ENCODE measurements at places on chromosomes 4 and X.
A peak's percentile ranks its signal among the peaks of the same experiment; 100 is the strongest.

DNA sequence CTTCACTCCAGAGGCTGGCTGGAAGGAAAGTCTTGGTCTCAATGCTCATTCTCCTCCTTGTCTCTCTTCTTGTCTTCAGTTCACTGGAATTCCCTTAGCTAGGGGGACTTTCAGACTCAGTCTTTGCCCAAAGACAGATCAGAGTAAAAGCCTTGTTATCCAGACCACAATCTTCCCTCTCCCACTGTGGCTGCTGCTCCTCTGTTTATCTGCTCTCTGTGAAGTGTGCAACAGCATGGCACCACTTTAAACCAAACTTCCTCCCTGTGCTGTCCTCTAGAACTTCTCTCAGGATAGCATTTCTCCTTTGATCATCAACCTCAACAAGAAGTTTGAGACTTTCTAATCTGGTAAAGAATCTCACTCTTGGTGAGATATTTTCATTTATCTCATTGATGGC, 530.1 kb upstream of the SLIT2 start:
- DNase-seq, result no peak

DNA sequence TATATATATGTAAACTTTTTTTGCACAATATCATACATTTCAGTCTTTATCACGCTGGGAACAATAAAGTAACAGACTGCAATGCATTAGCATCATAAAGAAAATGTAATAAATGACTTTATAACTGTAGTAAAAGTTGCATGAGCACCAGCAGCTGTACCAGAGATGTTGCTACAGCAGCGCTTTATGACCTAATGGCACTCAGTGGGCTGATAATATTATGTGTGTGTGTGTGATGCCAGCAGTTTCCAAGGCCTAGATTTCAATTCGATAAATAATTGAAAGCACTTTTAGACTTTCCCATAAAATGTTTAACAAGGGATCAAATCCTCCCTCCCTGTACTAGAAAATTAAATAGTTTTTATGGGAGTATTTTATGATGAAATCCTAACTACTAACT, 367.6 kb upstream of the AGA start:
- DNase-seq, result no peak

- DNase-seq, result no peak
These were observed 360.5 kb upstream of the SLC7A11 start for GRCh38 chr4:138602664-138603063.

GRCh38 chrX:10620121-10620699, at the start of gene MID1:
TSS of gene MID1 (minus strand) at chrX:10620585. CDS start at chrX:10567547, 53,038 bp downstream.
- DNase-seq, result peak; percentile 35

GRCh38 chrX:10725071-10725470, 104.7 kb upstream of the MID1 start:
- DNase-seq, result no peak

DNA sequence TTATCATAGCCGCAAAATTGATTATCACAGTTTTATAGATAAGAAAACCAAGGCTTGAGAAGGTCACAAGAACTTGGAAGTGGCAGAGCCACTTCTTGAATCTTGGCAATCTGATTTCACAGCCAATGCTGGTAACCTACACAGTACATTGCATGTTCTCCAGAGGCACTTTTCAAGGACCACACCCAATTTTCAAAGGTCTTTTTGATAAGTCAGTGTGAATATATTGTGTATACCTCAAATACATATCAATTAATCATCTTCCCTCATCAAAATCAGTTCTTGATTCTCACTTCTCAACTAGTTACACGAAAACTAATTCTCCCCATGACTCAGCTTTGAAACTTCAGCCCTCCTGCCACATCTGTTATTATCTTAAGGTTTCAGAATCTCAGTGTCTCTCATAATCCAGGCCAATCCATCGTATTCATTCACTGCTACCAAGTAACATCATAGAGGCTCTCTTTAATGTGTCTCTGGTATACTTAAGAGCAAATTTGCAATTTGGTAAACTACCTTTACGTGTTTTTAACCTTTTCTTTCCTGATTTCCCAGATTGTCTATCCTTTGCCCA, 16.8 kb downstream of the CAMK2D start:
- no peak for DNase-seq

DNA sequence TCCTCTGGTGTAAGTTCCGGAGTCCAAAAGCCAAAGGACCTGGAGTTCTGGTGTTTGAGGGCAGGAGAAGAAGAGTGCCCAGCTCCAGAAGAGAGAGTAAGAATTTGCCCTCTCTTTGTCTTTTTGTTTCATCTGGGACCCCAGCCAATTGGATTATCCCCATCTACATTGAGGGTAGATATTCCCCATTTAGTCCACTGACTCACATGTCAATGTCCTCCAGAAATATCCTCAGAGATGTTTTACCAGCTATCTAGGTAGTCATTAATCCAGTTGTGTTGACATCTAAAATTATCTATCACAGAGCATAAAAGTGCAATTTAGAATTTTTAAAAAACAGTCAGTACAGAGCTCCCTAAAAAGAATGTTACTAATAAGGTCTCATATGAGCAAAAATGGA, 132.9 kb upstream of the TMEM47 start:
- no peak for DNase-seq

DNA sequence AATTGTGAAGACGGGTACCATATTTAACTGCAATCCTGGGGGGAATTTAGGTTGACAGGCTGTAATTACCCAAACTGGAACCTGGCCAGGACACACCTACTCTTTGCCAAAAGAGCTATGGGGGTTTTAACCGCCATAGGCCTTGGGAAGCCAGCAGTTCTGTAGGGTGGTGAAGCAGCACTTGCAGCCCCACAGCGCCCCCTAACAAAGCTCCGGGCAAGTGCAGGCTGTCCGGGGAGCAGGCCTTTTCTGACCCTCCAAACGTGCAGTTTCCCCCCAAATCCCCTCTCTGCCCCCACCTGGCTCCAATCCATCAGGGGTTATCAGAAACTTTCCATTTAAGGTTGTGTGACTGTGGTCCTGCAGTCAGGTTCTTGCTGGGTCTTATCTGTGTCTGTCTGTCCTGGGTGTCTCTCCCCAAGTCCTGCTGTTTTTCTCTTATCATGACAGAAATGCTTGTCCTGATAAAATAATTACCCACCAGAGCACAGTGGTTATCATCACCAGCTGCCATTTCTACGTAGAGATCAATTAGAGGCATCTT, 350.9 kb downstream of the MID1IP1 start:
- DNase-seq, result peak; percentile 16

GRCh38 chrX:69493193-69493592, 10.9 kb upstream of the NALF2 start:
- DNase-seq, result peak; percentile 22

GRCh38 chr4:165505958-165506837, 127.4 kb downstream of the CPE start:
- no peak for DNase-seq

- DNase-seq, result no peak
These were observed 84.9 kb downstream of the EDA2R start for GRCh38 chrX:66553973-66554372.

GRCh38 chr4:25667931-25668557, 12.4 kb downstream of the SLC34A2 start:
- no peak for DNase-seq

DNA sequence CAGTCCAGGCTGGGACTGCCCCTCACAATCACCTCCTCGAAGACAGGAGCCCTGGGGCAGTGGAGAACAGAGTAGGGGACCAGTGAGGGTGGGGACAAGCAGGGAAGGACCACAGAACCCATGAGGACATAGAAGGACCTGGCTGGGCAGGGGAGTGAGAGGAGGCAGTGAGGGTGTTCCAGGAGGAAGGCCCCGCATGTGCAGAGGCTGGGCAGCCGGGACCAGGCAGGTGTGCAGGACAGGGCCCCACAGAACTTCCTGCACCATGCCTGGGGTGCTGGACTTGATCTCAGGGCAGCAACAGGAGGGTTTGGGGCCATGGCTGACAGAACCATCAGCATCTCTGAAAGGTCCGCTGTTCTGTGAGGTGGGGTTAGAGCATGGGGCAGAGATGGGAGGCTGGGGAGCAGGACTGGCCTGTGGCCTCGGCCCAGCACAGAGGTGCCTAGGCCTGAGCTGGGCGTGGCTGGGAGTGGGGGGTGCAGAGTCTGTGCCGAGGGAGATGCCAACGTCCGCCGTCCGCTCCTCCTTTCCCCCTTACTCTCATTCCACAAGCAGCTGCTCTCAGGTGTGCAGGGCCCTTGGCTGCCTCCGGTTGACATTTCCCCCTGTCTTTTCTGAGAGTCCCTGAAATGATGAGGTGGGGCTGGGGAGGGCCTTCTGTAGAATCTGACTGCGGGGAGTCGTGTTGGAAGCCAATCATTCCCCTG, 40.8 kb downstream of the EVC start:
- DNase-seq, result no peak

DNA sequence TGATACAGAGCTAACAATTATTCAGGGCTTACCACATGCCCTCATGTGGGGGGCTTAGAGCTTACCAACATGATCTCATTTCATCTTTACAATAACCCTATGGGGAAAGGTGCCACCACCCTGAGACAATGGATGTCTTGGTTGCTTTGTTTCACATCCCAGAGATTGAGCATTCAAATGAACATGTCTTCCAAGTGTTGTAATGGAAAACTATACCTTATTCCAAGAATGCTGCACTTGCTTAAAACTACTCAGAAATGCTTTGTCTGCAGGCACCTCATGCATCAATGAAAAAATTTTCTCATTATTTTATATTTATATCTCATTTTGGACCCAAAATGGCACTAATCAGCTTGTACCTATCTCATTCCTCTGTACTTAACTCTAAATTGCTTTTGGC, 34.6 kb downstream of the BCLAF3 start:
- no peak for DNase-seq

- DNase-seq, result no peak
These were observed 179.6 kb upstream of the RBPJ start for GRCh38 chr4:26141051-26141721.

- no peak for DNase-seq
These were observed 2253.2 kb upstream of the TENM3 start for GRCh38 chr4:179989975-179990374.

- DNase-seq, result no peak
These were observed 137.7 kb downstream of the PDS5A start for GRCh38 chr4:39840027-39840426.

- DNase-seq, result no peak
These were observed 144.1 kb downstream of the MGST2 start for GRCh38 chr4:139809757-139810140.

DNA sequence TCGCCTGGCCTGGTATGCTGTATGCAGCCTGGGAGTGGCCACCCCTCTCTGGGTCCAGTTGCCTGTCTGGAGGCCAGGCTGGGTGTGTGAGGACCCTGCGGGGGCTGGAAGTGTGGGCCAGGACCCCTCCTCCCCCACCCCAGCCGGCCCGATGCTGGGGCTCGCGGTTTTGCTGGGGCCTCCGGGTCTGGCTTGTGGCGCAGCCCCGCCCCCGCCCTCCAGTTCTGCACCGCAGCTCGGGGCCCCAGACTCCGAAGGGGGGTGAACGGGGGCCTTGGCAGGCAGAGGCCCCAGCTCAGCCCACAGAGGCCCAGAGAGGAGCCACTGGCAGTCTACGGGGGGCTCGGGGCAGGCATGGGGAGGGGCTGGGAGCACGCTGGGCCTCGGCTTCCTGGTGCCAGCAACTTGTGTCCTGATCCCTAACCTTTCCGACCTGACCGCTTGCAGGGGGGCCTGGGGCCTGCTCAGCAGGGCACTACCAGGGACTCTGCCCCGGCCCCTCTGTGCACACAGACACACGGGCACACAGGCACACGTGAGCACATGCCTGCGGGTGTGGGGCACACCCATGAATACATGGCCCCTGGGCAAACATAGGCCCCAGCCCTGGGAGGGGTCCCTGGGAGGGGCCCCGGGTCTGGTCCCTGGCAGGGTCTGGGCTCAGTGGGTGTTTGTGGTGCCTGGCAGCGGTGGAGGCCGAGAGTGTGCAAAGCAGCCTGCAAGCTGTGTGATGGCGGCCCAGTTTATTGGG, 21.4 kb upstream of the FGFR3 start:
- no peak for DNase-seq

DNA sequence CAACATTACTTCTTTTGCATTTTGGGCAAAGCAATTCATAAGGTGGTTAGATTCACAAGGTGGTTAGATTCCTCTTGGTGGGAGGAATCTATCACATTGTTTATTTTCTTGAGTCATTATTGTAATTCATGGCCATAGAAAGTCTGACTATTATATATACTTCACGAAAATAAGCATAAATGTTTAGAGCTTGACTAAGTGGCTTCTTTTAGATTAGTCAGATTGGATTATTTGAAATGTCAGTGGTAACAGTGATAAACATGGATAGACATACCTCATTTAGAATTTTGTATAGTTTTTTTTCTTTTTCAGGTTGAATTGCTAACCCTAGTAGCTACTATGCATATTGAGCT, 24.9 kb upstream of the DYNLT3 start:
- DNase-seq, result no peak

- DNase-seq, result no peak
These were observed 74.5 kb downstream of the MGST2 start for GRCh38 chr4:139740121-139740520.

GRCh38 chr4:113884655-113885054, 94.8 kb downstream of the ARSJ start:
- DNase-seq, result no peak

DNA sequence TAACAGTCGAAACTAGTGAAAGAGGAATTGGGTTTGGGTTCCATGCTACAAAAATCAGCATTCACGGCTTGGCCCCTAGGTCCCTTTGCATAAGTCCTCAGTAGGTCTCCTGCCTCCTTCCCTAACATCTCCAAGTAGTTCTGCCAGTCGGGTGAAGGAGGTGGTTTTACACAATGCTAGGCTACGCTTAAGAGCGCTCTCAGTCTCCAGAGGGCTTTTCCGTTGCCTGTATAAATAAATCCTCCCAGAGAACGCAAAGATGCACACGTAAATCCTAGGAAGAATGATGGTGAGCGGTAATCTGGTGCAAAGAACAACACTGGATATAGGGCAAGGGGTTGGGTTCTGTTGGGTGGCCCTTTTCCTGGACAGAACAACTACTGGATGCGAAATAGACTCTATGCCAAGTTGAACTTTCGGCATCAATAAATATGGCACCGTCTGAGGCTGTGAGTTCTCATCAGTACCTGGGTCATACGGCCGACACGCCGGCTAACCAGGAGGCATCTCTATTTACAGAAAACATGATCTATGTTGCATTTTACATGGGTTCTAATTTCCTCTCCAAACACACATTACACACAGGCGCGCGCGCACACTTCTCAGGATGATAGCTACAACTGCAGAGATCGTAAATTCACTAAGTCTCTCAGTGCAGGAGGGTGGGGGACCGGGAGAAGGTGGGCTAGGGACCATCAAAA, 1.3 kb downstream of the CAMK2D start:
- no peak for DNase-seq

- no peak for DNase-seq
These were observed 53.7 kb downstream of the KDM5C start for GRCh38 chrX:53171356-53171755.

Data from COLO829 (cell line).